Umbilical cord (tissue), 2 donors: ENCODE measurements at places on chromosomes 2 and 18. TPM values are rescaled to one million over a fixed set of nuclear protein-coding genes. Genes with fewer than 3 reads are reported as not detected.
A peak's percentile ranks its signal among the peaks of the same experiment; 100 is the strongest.

DNA sequence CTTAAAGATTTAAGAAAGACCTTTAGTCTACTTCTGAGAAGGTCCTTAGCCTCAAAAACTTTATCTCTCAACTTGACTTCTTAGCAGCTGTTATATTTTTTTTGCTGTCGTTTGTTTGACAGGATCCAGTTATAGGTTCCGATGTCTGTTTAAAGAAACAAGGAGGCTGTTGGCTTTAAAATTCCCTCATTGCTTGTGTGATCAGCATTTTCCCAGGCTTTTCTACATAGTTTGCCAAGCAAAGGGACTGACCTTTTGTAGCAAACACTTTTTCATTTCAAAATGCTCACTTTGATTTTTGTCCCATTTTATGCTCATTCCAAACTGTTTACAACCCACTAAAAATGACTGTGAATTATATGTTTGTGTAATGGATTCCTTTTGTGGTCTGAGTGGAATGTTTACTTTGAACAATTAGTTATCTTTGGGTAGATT is 394.9 kb downstream of the ARHGAP15 start:
- peak; percentile 82 for DNase-seq

Gene DNAH7
- total RNA-seq, result 4.8 TPM

GRCh38 chr2:238916176-238916874 is 68.4 kb downstream of the TWIST2 start:
- DNase-seq, result no peak

GRCh38 chr18:12819322-12819721 is 64.7 kb downstream of the PTPN2 start:
- no peak for DNase-seq

- DNase-seq, result no peak
These were observed 79.1 kb upstream of the SEC11C start for GRCh38 chr18:59060551-59060950.

Gene SERPINB13
- total RNA-seq, result 8.7 TPM

Gene FHOD3
- total RNA-seq, result 59.7 TPM

Gene VWA3B
- 6.7 TPM for total RNA-seq

GRCh38 chr2:16617282-16618266 is 48.1 kb downstream of the CYRIA start:
- peak; percentile 33 for DNase-seq

Gene SLC14A1
- total RNA-seq, result 15.2 TPM

Gene LBX2
- not detected for total RNA-seq

Gene CCNYL1
- total RNA-seq, result 11.8 TPM

- DNase-seq, result no peak
These were observed 439.2 kb downstream of the TNS1 start for GRCh38 chr2:217563565-217563964.

DNA sequence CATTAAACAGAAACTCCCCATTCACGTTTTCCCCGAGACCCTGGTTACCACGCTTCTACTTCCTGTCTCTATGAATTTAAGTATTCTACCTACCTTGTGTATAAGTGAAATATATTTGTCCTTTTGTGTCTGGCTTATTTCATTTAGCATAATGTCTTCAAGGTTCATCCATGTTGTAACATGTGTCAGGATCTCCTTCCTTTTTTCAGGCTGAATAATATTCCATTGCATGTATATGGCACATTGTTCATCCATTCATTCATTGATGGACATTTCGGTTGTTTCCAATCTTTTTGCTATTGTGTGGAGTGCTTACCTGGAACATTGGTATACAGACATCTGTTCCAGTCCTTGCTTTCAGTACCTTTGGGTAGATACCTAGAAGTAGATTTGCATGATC is 18.2 kb upstream of the CABYR start:
- DNase-seq, result no peak

DNA sequence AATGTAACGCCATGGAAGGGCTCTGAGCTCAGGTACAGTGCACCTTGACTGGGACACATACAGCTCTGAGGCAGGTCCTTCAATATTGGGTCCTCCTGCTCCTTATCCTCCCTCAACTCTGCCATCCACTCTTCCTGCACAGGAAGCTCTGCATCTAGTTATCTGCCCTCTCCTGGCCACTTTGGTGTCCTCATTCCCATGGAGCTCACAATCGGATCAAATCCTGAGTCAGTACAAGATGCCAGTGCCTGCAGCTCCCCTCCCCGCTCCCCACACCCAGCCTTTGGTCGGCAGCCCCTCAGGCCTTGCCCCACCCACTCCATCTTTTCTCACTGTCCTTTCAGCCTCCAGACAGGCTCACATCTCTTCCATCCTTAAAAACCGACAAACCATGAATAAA is 58.0 kb downstream of the LRRFIP1 start:
- no peak for DNase-seq

DNA sequence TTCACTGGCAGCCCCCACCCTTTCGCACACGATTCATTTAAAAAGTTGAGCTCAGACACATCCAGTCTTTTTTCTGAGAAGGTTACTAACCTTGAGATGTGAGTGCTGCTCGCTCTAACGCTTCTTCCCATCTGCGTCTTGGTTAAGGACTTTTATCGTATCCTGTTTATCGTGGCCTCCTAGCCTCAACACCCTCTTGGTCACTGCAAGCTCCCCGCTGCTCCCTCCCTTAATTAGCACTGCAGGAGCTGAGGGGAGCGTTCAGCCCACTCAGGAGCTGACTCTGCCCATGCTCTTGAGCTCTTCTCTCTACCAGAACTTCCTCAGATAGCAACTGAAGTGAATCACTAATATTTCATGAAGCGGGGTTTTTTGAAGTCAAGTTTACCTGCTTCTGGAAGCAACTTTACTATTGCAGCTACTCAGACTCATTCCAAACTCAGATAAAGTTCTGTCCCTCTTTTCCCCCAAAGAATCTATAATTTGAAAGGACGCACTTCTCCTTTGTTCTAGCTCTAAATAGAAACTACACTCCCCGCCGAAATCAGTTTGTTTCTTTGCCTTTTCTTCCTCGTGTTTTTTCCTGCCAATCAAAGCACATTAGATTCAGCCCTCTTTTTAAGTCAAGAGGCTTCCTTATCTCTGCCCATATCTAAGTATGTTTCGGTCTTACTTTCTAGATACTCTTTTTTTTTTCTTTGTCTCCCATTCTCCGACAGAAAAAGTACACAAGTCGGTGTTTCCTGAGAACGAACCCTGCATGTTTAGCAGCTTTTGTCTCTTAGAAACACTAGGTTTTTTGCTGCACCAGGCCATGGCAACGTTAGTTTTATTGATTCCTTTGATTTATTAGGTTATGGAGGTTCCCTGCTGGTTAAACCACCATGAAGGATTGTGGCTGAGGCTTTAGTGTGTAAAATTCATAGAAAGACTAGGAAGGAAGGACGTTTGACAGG is 9.3 kb upstream of the CD226 start:
- DNase-seq, result no peak

DNA sequence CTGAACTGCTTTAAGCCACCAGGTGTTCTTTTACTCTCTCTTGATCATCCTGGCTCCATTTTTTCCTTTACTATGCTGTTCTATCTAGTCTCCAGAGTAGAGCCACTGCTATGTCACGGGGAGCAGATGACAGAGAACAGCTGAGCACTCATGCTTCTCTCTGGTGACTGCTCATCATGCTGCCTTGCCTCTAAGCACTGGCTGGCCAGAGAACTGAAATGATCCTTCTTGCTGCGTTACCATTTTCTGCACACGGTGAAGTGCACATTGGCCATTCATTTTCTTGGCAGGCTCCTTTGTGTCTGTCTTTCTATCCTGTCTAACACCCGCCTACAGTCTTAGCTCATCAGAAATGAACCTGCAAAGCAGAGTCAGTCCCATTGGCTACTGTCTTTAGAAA is 86.0 kb downstream of the KCTD1 start:
- no peak for DNase-seq

Gene ACOXL
- total RNA-seq, result 6.0 TPM

Gene C2orf66
- 0.48 TPM for total RNA-seq

- DNase-seq, result peak; percentile 45
These were observed 627 bp downstream of the CDCA7 start for GRCh38 chr2:173355132-173355865.

- no peak for DNase-seq
These were observed 308.1 kb upstream of the CYRIA start for GRCh38 chr2:16973586-16974286.

Gene DYNAP
- 7.0 TPM for total RNA-seq

DNA sequence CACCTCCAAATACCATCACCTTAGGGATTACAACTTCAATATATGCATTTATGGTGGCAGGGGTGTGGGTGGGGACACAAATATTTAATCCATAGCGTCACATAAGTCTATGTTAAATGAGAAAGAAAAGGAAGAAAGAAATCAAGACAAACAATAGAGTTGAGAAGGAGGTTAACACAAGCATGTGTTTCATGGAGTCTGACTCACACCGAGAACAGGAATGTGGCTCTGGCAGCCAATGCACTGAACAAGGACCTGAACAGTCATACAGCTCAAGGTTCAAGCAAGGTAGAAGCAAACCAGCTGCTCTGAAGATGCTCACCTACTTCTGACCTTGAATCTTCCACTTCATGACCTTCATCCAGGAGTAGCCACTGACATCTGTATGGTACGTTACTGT is 36.2 kb upstream of the LPIN1 start:
- peak; percentile 46 for DNase-seq

Gene SAP130
- 0.72 TPM for total RNA-seq

DNA sequence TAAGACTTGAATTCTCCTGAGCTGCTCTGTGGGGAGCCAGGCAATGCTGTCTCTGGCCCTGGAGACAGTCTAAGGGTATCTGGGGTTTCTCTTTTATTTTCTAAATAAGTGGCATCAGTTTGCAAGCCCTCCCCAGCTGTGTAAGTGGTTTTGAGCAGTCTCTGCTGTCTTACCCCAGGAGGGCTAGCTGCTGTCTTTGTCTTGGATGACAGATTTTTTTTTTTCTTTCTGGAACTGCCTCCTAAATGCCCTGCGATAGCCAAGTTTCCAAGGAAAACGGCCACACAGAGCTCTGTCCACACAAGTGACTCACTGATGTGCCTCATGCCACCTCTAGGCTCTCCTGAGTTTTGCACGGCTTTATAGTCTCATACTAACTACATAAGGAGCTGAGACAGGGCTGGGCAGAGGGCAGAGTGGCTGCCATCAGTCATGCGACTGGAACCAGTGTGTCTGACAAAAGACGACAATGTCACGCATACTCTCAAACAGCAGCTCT is 37.2 kb upstream of the THOC1 start:
- no peak for DNase-seq

- DNase-seq, result no peak
These were observed 39.1 kb downstream of the STK17B start for GRCh38 chr2:196131949-196132925.

- no peak for DNase-seq
These were observed 112.1 kb downstream of the MBD2 start for GRCh38 chr18:54112356-54112755.

Gene ACKR3
- 14.7 TPM for total RNA-seq

GRCh38 chr2:226850024-226850423 is 14.2 kb downstream of the RHBDD1 start:
- no peak for DNase-seq

GRCh38 chr2:18752022-18752493 is 162.7 kb upstream of the NT5C1B start:
- peak; percentile 30 for DNase-seq

Gene KIF3C
- 4.1 TPM for total RNA-seq

- DNase-seq, result peak; percentile 43
These were observed 2.4 kb downstream of the MARS2 start for GRCh38 chr2:197707316-197708213.

- DNase-seq, result no peak
These were observed 119.0 kb upstream of the FN1 start for GRCh38 chr2:215554689-215555498.

GRCh38 chr18:74509856-74510769 is 13.9 kb downstream of the CNDP2 start:
- no peak for DNase-seq

DNA sequence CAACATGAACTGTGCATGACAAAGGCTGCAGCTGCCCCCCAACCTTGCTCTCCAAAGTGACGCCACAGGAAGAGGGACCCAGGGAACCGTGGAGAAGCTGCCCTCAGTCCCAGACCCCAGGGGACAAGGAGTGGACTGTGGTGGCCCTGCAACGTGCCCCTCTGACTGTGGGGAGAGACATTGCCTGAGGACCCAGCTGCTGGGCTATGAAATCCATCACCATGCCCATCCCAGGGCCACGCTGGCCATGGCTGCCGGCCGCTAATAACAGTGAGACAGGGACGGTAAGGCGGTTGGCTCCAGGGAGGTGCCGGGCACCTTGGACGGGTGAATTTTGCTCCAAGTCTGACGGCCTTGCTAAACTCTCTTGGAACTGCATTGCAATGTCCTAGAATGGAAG is 211.3 kb upstream of the HDAC4 start:
- no peak for DNase-seq

DNA sequence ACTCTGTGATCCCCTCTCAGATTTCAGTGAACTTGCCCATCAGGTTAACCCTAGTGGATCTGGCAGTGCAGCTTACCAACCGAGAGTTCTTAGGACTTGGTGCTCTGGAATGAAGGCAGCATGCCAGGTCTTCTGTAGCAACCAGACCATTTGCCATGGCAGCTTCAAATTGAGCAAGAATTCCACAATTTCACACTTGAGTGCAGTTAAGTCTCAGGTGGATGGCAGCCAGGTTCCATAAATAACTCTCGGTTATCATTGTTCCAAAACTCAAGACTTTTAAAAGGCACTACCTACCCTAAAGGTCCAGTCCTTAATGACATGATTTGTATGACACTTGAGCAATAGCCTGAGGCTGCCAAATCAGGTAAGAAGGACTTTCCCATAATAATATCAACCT is 48.1 kb downstream of the GALNT3 start:
- DNase-seq, result no peak

Gene PROKR1
- total RNA-seq, result 0.72 TPM

Gene TIA1
- 106 TPM for total RNA-seq

DNA sequence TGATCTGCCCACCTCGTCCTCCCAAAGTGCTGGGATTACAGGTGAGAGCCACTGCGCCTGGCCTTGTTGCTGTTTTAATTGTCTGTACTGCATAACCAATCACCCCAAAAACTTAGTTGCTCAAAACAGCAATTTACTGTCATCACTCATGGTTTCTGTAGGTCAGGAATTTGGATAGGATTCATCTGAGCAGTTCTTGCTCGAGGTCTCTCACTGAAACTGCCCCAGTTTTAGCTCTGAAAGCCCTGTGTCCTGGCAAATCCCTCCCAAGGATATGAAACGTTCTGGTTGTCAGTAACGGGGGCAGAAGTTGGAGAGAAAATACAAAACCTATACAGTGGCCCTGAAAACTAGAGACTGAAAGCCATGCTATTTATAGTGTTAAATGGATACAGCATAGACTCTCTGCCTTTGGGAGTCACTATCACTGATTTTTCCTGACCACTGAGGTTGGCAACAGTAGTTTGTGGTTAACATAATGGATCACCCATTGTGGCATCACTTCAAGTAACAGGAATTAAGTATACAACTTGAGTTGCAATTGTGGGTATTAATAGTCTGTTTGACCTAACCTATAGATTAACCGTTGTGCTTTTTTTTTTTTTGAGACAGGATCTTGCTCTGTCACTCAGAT is 27.2 kb upstream of the ERICH2 start:
- DNase-seq, result no peak

GRCh38 chr18:5455674-5456073 is 88.1 kb downstream of the EPB41L3 start:
- peak; percentile 49 for DNase-seq

- no peak for DNase-seq
These were observed 23.4 kb downstream of the LYPD1 start for GRCh38 chr2:132646540-132647108.
